ENCODE measurements at places on chromosomes 1 and 21.

DNA sequence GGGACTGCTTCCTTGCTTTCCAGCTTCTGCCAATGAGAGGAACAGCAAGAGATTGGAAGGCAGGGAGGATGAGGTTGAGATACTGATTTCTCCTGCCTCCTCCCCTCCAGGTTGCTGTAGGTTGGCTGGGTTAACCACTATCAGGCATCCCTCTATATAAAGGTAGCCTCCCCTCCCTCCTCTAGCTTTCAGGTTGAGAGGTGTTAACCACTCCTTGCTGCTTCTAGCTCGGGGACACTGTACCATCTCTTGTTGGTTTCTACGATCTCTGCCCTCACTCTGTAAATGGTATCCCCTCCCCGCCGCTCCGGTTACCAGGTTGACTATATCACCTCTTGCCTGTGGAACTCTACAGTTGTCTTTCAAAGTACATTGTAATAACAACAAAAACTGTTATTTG, 16.7 kb downstream of the LPAR3 start:
- DNase-seq = no peak

DNA sequence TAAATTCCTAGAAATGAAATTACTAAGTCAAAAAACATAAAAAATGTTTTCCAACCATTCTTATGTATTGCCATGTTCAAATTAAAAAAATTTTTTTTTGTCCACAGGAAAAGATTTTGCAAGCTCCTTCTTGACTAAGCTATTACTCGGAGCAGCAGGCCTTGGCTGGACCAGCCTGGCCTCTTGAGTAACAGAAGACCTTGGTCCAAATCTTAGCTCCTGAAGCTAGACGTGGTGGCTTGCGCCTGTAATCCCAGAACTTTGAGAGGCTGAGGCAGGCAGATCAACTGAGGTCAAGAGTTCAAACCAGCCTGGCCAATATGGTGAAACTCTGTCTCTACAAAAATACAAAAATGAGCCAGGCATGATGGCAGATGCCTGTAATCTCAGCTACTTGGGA, 77.6 kb downstream of the CLSTN1 start:
- DNase-seq = no peak

DNA sequence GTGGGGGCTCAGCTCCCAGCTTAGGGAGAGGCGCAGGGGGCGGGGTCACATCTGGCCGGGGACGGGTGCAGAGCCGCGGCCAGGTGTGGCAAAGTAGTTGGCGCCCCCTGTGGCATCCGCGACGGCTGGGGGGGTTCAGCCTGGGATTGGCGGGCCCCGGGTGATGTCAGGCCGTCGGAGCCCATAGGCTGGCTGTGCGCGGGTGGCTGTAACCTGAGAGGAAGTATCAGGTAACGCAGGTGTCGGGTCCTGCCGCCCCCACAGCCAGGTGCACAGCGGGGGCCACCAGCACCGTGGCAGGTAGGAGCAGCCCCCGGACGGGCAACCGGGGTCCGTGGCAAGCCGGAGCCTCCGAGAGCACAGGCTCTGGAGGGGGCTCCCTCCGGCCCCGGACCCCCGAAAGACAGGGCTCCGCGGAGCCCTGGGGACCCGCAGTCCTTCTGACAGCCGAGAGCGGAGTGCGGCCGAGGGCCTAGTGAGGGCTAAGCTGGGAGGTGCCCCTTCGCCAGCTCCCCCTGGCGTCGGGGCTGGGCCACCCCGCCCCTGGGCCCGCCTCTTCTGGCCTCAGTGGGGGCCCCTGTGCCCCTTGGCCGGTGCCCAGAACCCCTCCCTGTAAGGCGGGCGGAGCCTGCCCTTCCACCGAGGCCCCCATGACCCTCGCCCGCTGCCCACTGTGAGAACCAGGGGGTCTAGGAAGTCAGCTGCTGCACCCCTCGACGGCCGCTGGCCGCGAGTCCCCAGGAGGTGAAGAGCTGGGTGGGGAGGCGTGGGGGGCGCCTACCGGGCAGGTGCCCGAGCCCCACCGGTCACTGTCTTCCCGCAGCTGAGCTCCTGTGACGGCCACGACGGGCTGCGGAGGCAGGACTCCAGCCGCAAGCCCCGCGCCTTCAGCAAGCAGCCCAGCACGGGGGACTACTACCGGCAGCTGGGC, 17.9 kb downstream of the TNFRSF25 start:
- no peak for DNase-seq

- DNase-seq = peak; percentile 67
Observed at GRCh38 chr1:67561704-67562113, 123.3 kb upstream of the GADD45A start.

DNA sequence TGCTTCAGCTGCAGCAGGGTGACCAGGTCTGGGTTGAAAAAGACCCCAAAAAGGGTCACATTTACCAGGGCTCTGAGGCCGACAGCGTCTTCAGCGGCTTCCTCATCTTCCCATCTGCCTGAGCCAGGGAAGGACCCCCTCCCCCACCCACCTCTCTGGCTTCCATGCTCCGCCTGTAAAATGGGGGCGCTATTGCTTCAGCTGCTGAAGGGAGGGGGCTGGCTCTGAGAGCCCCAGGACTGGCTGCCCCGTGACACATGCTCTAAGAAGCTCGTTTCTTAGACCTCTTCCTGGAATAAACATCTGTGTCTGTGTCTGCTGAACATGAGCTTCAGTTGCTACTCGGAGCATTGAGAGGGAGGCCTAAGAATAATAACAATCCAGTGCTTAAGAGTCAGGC, 2.9 kb downstream of the C1QA start:
- peak; percentile 9 for DNase-seq

DNA sequence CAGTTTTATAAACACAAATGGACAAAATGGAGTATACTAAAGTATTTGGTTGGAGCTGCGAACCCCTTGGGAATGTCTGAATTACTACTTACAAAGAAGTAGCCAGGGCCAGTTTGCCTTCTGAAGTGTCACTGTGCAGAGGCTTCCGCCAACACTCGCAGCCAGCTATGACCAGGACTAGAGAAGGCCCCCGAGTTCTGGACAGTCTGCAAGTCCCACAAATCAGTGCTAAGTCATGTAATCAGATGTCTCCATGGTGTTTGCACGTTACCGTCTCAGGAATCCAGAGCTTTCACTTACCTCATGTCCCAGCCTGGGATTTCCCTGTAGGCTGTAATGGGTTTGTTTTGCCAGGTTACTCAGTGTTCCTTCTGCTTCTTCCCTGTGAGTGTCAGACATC, 106.6 kb upstream of the SPAG17 start:
- DNase-seq = no peak

DNA sequence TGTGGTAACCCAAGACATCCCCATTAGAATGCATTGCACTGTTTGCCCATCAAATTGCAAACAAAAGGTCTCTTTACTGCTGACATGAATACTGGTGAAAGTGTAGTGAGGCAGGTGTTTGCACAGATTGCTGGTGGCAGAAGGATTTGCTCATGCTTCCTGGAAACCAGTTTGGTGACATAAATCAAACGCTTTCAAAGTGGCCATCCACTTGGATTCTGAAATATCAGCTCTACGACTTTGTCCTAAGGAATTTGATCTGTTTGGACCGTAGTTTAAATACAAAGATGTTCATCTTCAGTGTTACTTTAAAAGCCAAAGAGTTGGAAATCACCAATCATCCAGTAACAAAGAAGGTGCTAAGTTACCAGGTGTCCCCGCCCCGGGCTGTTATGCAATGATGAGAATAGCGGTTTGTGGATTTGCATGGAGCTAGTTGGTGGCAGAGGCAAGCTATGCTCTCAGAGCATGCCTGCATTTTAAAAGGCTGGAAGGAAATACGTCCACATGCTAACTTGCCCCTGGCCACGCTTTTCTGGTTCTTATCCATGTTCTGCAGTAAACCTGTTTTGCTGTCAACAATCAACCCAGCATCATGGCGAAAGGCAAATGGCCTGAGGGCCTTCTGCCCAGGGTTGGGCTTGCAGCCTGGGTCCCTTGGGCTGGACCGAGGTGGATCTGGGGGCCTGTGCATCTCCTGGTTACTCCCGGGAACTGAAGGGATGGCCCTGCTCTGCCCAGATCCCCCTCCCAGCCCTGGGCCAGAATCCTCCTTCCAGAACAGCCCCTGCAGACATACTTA, 49.2 kb downstream of the UMODL1 start:
- no peak for DNase-seq
